NCI-H226 (cell line): ENCODE measurements at places on chromosomes 4 and X.

DNA sequence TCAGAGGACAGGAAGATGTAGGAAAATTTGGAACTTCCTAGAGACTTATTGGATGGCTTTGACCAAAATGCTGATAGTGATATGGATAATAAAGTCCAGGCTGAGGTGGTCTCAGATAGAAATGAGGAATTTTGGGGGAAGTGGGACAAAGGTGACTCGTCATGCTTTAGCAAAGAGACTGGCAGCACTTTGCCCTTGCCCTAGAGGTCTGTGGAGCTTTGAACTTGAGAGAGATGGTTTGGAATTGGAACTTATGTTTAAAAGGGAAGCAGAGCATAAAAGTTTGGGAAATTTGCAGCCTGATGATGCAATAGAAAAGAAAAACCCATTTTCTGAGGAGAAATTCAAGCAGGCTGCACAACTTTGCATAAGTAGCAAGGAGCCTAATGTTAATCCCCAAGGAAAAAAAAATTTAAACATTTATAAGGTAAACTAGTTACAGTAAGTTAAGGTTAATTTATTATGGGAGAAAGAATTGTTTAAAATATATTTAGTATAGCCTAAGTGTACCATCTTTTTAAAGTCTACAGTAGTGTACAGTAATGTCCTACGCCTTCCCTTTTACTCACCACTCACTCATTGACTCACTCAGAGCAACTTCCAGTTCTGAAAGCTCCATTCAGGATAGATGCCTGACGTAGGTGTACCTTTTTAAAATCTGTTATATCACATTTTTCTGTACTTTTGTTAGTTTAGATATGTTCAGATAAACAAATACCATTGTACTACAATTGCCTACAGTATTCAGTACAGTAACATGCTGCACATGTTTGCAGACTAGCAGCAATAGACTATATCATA is 101.2 kb downstream of the FAM13A start:
- DNase-seq: no peak

DNA sequence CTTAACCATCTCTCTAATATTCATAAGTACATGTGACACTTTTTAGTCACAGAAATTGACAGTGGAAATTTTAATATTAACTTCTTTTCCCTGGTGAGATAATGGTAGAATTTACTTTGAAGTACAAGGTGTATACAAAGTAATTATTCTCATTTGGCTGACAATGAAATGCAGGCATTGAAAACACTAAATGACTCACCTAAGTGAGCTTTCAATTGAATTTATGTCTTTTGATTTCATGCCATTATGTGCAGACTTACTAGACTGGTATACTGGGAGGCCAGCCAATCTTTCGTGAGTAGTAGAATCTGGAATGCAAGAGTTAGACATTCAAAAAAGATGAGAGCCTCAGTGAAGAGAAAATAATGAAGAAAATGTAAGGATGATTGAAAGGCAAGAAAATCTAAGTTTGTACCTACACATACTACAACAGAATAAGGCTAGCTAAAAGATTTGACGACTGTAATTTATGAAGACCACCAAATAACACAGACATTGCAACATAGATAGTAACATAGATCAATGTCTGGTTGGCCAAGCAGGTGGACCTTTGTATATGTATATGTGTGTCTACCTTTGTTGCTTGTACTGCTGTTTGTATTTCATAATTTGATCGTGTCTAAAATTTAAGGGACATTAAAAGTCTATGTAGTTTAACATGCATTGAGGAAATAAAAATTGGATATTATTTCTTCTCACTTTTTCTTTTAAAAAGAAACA is 459.7 kb downstream of the IL15 start:
- peak; percentile 89 for DNase-seq

DNA sequence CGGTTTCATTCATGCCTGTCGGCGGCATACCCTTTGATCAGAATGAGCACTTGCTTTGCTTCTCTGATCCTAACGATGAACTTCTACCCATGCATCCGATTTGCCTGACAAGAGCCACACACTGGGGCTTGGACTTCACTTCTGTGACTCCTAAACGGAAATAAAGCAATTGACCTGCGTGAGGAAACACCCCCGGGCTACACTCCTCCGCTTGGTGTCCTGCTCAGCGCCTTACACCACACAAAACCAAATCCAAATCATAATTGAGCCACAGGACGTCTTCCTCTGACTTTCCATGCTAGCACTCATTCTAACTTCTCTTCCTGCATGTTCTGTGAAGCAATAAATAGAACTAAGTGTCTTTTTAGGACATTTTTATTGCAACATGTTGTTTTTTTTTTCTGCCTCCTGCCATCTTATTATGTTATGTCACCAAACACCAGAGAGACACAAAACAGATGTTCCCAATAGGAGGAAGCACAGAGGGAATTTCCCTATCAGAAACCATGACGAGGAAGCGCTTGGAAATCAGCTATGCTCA is 110.8 kb upstream of the FAM9B start:
- DNase-seq: no peak

- DNase-seq: no peak
Measured at GRCh38 chr4:25984796-25985195, 70.8 kb downstream of the SMIM20 start.

- DNase-seq: no peak
Measured at GRCh38 chr4:122015203-122015602, 63.3 kb upstream of the TRPC3 start.

GRCh38 chrX:13420545-13421183 is 100.8 kb upstream of the ATXN3L start:
- DNase-seq: no peak

DNA sequence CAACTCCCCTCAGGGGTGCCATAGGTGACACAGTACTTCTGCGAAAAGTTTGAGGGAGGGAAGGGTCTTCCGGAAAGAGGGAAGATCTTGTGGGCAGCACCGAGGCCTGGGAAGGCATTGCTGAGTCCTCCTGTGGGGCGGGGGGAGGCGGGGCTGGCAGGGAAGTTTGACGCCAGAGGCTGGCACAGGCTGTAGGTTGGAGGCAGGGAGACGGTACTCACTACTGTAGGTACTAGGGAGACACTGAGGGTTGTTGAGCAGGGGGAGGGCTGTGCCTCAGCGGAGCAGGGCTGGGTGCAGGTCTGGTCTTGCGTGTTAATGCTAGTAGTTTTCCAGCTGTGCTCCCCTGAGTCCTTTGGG is 23.3 kb upstream of the PSAPL1 start:
- no peak for DNase-seq

- DNase-seq: no peak
Measured at GRCh38 chrX:3244955-3245354, 101.5 kb downstream of the MXRA5 start.

- DNase-seq: no peak
Measured at GRCh38 chrX:151359931-151360871, 36.8 kb upstream of the VMA21 start.

DNA sequence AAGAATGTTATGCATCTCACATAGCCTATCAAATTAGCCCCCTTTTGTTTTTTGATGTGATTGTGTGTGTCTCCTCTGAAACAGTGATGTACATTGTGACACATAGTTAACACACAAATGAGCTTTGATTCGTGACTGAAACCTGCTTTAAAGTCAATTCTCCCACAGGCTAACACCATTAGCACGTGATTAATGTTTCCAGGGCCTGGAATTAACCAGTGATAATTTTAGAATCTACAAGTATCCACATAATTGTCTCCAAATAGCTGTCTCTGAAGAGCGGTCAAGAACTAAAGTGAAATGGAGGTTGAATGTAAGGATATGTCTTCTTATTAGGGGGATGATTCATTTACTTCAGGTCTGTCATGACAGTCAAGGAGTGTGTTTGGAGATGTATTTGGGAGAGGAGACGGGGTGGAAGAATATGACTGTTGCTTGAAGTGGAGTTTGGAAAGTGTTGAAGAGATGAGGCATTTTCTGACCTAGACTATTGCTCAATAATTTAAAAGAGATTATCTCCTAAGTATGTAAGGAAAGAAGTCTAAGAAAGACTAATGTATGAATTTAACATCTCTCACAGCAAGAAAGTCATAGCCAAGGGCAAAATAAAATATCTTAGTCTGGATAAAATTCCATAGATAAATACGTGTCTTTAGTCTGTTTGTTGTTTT is 13.7 kb upstream of the RASGEF1B start:
- DNase-seq: peak; percentile 50

DNA sequence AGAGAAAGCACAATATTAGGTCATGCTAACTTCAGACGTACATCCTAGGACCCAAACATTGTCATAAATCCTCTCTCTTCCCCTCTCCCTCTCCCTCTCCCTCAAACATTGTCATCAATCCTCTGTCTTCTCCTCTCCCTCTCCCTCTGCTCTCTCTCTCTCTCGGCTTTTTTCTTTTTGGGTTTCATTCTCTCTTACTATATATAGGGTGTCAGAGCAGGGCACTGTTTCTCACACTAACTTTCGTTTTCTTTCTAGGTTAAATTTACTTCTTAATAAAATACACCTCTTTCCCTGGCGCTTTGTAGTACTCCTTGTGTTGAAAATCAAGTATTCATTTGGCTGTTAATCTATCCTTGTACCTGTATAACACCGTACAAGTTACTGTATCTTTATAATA is 37.0 kb upstream of the HERC5 start:
- DNase-seq: no peak

- no peak for DNase-seq
Measured at GRCh38 chr4:70591955-70592582, at the start of gene AMBN. TSS of gene AMBN (plus strand) at chr4:70592256. CDS start at chr4:70592359, 103 bp downstream.

- DNase-seq: no peak
Measured at GRCh38 chrX:130981836-130982235, 76.3 kb upstream of the ARHGAP36 start.

- DNase-seq: peak; percentile 56
Measured at GRCh38 chr4:74206088-74206825, 48.3 kb downstream of the MTHFD2L start.

DNA sequence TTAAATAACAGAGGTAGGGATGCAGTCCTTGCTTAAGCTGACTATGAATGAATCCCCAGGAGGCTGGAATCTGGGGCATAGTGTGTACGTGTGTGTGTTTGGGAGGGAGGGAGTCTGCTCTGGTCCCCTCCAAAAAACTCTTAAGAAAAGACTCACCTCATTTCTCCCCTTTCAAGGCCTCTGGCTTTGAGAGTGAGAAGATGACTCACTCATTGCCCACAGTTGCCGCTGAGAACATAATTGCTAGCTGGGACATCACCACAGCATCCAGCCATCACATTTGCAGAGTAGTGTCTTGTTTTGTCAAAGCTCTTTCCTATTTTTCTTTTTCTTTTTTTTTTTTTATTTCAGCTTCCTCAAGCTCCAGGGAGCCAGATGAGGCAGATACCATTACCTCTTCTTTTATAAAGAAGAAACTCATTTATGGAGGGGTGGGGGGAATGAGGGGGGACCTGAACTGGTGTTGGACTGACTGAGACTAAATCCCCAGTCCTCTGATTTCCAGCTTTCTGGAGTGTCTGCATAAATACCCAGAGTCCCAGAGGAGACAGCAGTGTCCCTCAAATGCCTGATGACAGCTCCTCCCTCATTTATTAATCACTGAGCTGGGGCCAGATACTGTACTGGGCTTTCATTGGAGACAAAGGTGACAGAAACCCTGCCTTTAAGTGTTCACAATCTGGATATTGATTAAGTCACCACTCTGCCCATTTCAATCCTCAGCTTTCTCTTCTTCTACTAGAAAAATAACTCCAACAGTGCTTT is 61.9 kb upstream of the LAS1L start:
- DNase-seq: peak; percentile 9

GRCh38 chr4:10706236-10706635 is 21.7 kb upstream of the CLNK start:
- DNase-seq: no peak

- DNase-seq: peak; percentile 38
Measured at GRCh38 chrX:19064175-19064574, 58.1 kb downstream of the ADGRG2 start.

DNA sequence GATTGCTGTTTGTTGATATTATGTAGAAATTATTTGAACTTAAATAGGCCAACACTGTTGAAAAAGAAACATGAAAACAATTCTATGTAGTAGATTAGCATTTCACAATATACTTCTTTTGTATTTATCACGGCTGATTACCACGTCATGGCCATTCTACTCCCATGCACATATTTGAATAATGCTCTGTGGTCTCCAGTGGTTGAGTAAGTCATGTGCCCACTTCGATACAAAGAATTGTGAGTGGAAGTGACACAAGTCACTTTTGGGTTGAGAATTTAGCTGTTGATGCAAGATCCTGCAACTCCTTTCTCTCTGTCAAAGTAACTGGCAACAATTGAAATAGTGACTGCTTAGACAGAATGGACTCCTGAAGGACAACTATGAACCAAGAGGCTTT is 6.7 kb upstream of the FSTL5 start:
- DNase-seq: no peak

DNA sequence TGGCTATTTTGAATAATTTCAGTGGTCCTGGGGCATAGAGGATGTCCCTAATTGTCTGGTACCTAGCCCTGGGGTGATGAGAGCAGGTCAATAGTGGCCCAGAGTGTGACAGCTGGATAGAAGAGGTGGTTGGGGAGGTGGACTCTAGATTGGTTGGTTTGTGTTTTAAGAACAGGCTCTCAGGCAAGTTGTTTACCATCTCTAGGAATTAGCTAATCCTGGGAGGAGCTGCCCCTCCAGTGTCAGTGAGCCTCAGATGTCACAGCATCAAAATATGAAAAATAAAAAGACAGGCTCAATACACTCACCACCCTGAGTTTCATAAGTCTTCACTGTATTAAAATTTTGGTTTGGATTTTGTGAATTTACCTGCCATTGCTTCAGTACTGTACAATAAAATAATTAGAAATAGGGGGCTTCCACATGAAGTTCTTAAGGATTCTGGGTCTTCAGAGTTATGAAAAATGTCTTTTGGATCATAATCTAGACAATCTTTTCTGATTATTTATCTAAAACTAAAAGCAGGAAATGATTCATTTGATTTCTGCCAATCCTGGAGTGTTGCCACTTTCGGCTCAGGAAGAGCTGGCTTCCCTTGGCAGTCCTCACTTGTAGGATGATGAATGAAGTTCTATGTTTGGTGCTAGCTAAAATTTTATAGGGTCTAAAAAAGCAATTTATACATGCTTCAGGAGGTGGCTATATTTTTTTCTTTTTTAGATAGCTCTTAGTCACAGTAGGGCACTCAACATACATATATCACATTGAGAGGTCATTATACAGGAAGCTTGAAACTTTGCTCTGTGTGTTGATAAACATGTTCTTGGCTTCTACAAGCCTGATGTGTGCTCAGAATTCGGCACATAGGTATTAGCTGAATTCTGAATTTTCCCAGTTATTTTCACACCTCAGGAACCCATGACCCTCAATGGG is 395.1 kb downstream of the RAB28 start:
- peak; percentile 43 for DNase-seq

- no peak for DNase-seq
Measured at GRCh38 chr4:1684506-1685234, 557 bp upstream of the FAM53A start.

DNA sequence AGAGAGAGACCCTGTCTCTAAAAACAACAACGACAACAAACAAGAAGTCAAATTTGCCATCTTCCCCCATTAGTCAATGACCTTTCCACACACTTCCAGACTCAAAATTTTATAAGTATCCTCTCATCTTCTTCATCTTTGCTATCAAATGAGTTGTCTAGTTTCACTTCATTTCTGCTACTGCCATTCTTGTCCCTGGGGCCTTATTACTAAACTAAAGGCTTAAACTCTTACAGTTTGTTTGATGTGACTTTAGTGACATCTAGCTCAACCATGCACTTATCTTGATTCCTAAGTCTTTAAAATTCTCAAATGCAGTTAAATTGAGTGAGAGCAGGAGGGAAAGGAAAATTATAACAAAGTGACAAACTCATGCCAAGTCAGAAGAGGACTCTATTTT is 271.8 kb upstream of the GK2 start:
- no peak for DNase-seq
